ENCODE measurements at places on chromosomes 7 and 10.

GRCh38 chr7:80637454-80637853 lies 988 bp upstream of the CD36 start:
- DNase-seq: no peak

DNA sequence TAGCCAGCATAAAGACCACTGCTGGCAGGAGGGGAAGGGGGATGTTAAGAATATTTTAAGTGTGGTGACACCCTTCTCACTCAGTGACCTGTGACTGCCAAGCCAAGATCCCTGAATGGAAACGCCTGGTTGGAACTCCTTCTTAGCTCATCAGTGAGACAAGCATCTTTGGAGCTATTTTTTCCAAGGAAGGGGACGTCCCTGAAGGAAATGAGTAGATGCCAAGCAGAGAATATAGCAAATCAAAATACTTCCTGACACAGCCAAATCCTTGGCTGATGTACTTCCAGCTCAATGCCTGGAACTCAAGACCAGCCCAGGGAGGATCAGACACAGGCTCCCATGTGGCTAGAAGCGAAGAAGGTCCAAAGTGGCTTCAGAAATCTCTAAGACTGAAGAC lies 82.2 kb downstream of the SORBS1 start:
- DNase-seq: no peak

DNA sequence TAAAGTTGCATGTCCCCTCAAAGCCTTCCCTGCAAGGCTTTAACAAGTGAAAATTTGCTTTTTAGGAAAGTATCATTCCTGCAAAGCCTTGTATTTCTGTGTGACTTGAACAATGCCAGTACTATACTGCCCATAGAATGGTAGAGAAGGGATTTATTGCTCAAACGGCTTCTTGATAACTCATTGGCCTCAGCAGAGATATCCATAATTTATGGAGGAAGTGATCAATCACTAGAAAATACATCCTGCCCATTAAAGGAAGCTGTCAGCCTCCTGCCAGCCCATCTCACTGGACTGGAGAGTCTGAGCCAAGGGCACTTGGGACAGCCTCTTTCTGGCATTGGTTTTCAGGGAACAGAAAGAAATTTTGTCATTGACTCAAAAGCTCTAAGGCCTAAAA lies 152.6 kb downstream of the XPNPEP1 start:
- DNase-seq: no peak

GRCh38 chr7:101124376-101125056 lies 2.4 kb upstream of the SERPINE1 start:
- DNase-seq: no peak

DNA sequence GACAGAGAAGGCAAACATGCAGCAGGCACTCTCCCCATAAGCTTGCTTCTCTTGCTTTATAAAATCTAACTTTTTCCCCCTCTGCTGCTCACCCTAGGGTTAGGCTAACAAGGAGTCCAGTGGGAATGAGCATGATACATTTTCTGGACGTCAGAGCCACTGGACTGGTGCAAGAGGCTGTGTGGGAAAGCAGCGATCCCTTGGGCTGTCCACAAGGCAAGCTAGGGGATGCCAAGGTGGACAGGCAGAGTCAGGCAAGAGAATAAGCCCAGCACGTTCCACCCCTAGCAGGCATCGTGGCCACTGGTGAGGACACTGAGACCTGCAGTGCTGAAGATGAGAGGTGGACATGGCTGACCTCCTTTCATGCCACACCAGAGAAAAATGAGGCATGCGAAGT lies 290.9 kb upstream of the ZMIZ1 start:
- no peak for DNase-seq

DNA sequence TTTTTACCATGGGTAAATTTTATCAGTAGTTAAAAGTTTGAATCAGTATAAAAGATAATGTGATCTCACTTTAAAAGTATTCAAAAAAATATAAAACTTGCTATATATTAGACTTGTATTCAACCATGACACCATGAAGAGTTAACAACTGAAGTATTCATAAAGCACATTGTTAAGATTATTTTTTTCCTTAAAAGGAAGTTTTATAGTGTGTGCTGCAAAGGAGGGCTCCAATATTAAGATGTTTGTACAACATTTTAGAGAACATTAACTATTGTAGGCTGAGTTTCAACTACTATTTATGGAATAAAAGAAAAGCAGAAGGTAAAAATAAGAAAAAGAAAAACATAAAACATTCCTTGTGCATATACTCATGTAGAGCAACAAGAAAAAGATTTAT lies 24.5 kb upstream of the CUBN start:
- no peak for DNase-seq

GRCh38 chr7:85764034-85764433 lies 577.2 kb upstream of the SEMA3D start:
- DNase-seq: no peak

- DNase-seq: no peak
Observed at GRCh38 chr7:78279457-78279856, 480.9 kb downstream of the PHTF2 start.

- no peak for DNase-seq
Observed at GRCh38 chr10:110547139-110547761, 20.2 kb upstream of the SMC3 start.

- DNase-seq: no peak
Observed at GRCh38 chr10:17768957-17769356, 17.0 kb downstream of the TMEM236 start.

DNA sequence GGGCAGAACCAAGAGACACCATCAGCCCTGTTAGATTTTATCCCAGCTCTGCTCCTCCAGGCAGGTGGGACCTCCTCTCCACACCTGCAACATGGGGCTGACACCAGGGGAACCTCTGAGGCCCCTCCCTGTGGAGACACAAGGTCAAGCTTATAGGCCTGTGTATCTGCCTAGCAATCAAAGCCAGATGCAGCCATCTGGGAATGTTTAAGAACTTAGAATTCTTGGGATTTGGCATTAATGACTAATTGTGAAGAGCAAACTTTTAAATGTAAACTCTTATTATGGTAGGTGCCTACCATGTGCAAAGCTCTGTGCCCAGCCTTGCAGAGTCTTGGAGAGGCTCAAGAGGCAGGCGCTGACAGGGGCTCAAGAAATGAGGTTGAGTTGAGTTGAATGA lies 52.1 kb downstream of the TBATA start:
- DNase-seq: no peak

DNA sequence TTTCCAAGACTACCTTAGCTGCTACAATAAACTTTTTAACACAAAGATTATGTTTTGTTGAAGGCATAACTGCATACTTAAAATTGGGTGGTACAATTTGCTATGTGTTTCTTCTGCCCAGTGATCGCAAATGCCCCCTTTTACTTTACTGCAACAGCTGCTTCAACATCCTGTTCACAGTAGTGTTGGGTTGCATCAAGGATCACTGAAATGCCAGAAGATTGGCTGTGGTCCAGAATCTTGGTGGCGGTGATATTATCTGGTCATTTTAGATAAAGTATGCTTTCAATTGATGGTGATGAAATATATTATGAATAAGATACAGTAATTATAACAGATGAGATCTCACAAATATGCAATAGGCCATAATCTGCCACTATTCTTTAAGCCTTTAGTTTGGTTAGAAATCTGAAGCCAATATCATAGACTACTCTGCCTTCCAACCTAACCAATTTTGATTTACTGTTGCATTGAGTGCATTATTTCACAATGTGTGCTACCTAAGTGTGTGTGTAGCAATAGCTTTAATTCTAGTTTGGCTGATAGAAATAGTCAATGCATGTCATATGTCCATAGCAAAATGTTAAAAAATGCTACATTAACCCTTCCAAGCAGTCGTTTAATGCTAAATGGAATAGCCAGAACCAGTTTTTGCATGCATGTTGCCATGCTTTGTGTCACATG lies 29.8 kb upstream of the ING3 start:
- DNase-seq: no peak

DNA sequence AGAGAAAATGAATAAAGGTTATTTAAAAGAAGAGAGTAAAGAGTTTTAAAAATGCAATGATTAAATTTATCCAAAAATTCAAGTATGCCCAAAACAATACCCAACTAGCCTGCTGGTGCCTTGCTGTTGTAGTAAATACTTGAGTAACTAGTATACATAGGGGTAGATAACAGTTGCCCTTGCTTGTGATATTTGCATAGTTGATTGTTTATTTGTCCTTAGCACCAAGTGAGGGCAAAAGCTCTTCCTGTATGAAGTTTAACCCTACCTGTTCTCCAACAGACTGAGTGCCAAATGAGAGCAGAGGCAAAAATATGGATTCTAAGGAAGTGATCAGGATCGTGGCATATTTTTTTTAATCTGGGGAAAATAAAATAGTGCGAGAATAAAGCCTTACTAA lies 85.0 kb downstream of the PTN start:
- no peak for DNase-seq

GRCh38 chr7:22447008-22447407 lies 53.0 kb downstream of the STEAP1B start:
- no peak for DNase-seq

All from left colon (tissue), 2 donors.